Activated CD4-positive, CD25-positive, alpha-beta regulatory T cell treated with anti-CD3 and anti-CD28 coated beads, Interleukin-2, amount 50 U/mL, for 72 hours (primary cell): ENCODE measurements at places on chromosomes 2 and 18.

GRCh38 chr18:24055009-24055804, 40.7 kb downstream of the TTC39C start:
- no peak for DNase-seq

DNA sequence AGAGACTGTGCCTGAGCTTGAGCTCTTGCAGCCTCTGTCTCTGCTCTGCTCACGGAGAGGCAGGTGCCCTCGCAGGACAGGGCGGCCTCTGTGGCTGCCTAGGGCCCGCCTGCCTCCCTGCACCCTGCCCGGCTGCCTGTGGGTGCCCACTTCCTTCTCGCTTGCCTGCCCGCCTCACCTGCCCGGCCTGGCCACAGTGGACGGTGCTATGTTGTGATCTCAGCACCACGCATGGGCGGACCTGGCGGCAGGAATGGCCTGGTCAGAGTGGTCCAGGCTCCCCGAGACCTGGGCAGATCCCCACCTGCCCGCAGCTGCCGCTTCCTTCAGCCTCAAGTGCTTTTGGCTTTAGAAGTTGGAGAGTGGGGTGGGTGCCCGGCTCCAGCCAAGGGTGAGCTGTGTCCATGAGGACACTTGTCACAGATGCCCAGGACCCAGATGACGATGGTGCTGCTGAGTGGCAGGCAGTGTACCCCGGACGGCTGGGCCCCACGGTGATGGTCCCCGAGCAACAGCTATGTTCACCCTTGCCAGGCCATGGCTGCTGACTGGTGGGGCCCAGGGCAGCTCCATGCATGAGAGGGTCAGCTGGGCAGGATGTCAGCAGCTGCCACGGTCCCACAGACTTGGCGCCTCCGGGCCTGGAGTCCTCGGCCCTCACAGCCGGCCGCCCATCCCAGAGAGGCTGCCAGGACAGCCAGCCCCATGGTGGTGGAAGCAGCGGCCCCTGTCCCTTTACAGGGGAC, 25.3 kb downstream of the RTP5 start:
- peak; percentile 28 for DNase-seq

- no peak for DNase-seq
These were observed 397.7 kb downstream of the TRIB2 start for GRCh38 chr2:13114391-13114790.

GRCh38 chr2:27025281-27025800, 7.4 kb upstream of the TMEM214 start:
- DNase-seq, result no peak

GRCh38 chr2:164023896-164024295, 288.1 kb upstream of the FIGN start:
- DNase-seq, result no peak

DNA sequence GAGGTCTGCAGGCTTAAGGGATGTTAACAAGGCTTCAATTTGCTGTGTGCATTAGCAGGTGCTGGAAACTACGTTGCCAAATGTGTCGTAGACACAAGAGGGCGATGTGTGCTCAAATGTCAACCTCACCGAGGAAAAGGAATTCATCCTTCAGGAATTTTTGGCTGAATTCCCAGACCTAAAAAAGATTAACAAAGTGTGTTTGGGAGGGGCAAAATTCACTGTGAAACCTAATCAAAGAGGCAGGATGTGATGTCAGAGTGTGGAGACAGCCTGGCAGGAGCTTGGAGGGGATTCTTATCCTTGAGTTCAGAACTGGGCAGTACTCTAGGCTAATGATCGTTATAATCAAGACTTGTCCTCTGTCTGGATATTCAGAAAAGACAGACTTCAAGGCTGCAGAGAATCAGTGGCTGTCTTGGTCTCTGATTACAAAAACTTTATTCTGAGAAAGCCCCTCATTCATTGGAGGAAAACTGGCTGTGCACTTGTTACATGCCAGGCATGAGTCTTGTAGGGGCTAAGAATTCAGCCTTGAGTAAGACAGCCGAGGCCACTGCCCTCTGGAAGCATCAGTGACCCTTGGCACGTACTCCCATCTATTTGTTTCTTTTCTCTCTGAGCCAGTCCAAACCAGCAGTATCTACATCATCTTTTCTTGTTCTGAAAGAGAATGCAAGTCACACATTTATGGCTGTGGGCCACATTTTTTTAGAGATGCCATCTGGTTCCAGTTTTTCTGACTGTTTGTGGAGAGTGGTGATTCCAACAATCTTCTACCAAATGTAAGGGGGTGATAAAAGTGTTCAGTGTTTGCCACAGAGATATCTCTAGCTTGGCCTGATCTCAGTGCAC, 18.7 kb upstream of the SCYGR1 start:
- no peak for DNase-seq

- no peak for DNase-seq
These were observed 42.7 kb downstream of the ODC1 start for GRCh38 chr2:10405448-10405847.

DNA sequence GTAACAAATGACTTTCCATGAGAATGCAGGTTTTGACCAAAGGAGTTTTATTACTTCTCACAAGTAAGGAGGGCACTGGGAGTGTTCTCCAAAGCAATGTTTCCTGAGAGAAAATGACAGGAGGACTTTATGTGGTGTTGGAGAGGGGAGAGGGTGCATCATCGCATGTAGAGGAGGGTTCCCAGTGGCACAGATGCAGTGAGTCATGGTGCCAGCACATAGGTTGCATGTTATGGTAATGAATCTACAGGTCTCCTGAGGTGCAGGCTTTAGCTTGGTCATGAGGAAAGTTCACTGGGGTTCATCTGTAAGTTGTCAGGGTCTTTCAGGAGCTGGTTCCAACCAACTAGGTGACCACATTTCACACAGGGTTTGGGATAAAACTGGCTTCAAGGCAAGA, 30.4 kb downstream of the NAT8 start:
- no peak for DNase-seq

- no peak for DNase-seq
These were observed 9.0 kb downstream of the HOXD8 start for GRCh38 chr2:176138526-176138922.

DNA sequence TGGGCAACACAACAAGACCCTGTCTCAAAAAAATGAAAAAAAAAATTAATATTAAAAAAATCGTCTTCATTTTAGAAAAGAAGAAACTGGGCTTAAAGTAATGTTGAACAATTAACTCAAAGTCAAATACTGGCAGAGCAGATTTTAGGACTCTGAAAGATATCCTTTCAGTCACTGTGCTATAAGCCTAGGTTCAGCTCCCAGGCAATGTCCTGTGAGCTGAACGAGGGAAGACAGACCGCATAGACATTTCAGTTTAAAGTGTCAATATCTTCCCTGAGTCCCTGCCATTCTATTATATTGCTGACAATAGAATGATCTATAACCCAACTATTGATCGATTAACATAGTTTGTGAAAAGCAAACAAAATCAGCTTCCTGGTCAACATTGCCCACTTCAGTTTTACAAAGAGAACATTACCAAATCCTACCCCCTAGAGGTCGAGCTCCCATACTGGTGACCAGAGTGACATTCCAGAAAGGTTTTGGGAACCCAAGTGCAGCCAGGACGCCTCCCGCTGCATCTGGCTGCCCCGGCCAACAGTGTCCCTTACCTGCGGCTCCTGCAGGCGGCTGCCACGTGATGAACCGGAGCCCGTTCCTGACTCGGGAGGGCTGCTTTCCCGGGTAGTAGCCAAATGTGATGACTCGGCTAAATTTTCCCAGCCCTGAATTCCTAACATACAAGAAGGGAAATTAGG, 639 bp downstream of the MRO start:
- no peak for DNase-seq

DNA sequence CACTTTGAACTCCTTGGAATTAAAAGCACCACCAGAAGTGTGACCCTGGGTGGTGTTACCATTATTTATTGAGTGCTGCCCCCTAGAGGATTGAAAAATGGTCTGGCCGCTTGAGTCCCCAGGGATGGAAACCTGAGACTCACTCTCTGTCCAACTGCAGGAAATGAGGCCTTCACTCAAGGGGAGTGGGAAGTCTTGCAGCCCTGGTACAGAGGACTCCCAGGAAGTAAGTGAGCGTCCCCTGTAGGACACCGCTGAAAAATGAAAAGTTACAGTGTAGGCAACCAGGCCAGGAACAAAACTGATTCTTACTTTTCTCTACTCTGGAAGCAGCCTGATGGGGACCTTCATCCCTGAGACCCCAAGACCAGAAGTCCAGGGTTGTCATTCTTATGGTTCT, 2.2 kb upstream of the NRP2 start:
- no peak for DNase-seq

DNA sequence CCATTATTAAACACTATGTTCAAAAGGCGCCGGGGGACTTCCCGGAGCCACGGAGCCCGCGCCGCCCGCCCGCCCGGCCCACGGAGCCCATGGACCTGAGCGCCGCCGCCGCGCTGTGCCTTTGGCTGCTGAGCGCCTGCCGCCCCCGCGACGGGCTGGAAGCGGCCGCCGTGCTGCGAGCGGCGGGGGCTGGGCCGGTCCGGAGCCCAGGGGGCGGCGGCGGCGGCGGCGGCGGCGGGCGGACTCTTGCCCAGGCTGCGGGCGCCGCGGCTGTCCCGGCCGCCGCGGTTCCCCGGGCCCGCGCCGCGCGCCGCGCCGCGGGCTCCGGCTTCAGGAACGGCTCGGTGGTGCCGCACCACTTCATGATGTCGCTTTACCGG, 197 bp downstream of the GDF7 start:
- no peak for DNase-seq

DNA sequence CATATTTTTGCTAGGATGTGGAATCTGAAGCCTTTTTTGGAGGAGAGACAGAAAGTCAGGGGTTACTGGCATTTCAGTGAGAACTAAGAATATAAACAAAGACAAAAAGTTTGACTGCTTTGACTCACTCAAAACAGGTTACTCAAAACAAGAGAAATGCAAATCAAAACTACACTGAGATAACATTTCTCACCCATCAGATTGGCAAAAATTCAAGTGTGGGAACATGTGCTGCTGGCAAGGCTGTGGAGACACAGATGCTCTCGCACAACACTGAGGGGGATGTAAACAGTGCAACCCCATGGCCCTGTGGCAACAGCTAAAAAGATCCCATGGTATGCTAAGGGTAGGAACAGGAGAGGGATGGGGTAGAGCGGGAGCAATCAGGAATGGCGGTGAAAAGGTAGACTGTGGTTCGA, 86.6 kb downstream of the DTNB start:
- no peak for DNase-seq

GRCh38 chr18:48825101-48825745, 125.5 kb downstream of the SMAD7 start:
- peak; percentile 12 for DNase-seq

DNA sequence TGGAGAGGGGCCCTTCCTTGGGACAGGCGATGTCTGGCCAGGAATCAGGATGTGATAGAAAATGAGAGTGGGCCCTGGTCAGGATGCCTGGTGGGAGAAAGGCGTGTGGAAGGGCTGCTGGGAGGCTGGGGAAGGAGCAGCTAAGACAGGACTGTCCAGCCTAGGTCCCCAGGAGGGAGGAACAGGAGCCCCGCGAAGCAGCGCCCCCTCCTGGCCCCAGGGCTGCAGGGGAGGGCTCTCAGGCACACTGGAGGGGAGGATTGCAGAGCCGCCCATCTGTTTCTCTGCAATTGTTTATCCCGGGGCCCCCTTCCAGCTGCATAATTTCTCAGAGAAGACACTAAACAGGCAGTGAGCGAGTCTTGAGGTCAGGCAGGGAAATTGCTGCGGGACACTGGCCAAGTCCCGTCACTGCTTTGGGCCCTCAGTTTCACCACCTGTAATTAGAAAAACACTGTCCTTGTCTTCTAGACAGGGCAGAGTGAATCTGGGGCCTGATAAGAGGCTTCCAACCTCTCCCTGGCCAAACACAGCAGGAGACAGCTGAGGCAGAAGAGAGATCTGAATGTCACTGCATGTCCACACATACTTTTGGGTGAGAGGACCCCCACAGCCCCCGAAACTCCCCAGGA, 3.9 kb upstream of the NPPC start:
- DNase-seq, result no peak

DNA sequence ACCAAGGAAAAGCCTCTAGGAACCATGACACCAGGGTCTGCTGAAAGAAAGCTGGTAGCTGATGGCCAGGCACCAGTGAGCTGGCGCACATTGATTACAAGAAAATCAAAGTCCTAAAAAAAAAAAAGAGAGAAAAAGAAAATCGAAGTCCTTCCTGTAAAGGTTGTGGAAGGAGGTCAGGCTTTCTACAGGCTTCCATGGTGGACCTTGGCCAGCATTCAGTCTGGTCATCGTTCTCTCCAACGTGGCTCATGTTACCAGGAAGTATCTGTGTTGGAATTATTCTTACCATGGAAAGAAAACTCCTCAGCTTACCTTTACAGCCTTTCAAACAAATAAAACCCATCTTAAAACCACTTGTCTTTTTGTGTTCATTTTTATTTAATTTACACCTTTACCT, 65.6 kb downstream of the CYB5A start:
- no peak for DNase-seq

DNA sequence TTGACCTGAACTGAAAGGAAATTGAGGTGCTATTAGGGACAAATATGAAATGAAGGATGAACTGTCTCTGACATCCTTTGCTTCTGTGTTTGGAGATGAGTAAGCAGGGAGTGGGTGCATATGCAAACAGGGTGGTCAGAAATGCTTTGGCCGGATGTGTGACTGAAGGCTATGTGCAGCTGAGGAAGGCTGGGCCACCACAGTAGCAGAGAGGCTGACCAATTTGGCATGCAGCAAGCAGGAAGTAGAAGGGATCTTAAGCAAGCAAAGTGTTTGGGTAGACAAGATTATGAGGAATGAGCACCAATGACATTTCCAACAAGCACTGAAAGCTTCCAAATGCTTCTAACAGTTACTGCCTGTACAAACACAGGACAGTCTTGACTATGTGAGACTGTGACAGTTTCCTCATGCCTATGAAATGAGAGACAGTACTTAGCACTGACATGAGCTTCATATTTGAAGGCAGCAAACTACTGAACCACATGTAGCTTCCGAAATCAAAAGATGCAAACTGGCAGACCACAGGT, 3.3 kb upstream of the ACTR3 start:
- DNase-seq, result peak; percentile 53

DNA sequence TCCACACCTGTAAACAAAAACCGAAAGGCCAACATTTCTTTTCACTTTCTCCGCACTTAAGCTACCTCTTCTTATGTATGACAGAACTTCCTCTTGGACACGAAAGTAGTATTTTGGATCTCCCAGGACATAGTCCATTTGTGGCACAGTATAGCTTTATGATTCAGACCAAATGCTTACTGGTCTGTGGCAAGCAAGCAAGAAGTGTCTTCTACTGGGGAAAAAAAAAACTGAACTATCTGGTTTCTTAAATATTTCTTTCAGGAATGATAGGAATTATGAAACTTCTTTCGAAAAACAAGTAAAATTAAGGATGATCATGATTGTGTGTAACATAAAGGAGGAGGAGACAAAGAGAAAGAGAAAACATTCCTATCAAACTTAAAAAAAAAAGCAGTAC, 33.6 kb downstream of the SRBD1 start:
- no peak for DNase-seq

- DNase-seq, result no peak
These were observed 820.5 kb upstream of the POU3F3 start for GRCh38 chr2:104033399-104033798.

- no peak for DNase-seq
These were observed 398.7 kb upstream of the SALL3 start for GRCh38 chr18:78580835-78581339.

- no peak for DNase-seq
These were observed 35.4 kb upstream of the LYPD6B start for GRCh38 chr2:149002891-149003740.
